ENCODE measurements at places on chromosomes 16 and 17. TPM values are rescaled to one million over a fixed set of nuclear protein-coding genes. Genes with fewer than 3 reads are reported as not detected.

Gene KRT33A
- total RNA-seq: not detected

Gene ZNF423
- not detected for total RNA-seq

Gene TAOK2
- total RNA-seq: 25.9 TPM

Gene CCDC154
- 1.3 TPM for total RNA-seq

Gene KIF18B
- 38.1 TPM for total RNA-seq

Gene CLEC19A
- not detected for total RNA-seq

Gene CACNG3
- not detected for total RNA-seq

Gene GPR179
- 0.07 TPM for total RNA-seq

Gene KRTAP2-3
- total RNA-seq: not detected

Gene WSCD1
- 0.05 TPM for total RNA-seq

Gene NAGLU
- total RNA-seq: 11.4 TPM

Gene TSPAN10
- 0.22 TPM for total RNA-seq
